ENCODE measurements at places on chromosomes 1 and 21.

- DNase-seq, result peak; percentile 4
These were observed 1.6 kb downstream of the TCEA3 start for GRCh38 chr1:23422941-23423340.

- no peak for DNase-seq
These were observed 62.6 kb upstream of the MACF1 start for GRCh38 chr1:39141925-39142324.

- no peak for DNase-seq
These were observed 74.9 kb downstream of the VWA5B1 start for GRCh38 chr1:20365421-20366055.

DNA sequence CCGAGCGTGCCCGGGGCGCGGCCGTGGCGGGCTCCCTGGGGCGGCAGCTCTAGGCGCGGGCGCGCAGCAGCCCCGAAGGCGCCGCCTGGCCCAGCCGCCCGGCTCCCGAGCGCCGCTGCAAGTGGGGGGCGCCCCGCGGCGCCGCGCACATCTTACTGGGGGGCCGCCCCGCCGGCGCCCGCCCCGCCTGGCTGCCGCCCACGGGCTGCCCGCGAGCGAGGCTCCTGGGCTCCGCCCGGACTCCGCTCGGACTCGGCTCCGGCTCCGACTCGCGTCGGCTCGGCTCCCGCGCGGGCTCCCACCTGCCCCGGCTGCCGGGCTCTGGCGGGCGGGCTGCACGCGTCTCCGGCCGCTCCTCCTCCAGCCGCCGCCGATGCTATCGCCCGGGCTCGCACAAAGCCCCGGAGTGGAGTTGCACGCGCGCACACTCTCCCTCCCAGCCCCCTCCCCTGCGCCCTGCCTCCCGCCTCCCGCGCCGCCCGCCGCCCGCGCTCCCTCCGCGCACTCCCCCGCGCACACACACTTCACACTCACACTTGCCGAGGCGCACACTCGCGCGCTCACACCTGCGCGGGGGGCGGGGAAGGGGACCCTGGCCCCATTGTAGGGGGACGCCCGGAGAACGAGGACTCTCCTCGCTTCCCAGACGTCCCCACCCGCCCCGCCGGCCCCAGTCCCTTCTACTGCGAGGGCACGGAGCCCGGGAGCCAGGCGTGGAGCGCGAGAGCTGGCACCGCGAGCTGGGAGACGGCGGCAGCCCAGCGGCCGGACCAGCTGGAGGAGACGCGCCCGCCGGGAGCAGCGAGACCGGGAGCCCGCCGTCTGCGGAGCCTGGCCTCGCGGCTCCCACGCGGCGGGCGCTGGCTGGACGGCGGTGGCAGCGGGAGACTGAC is at the start of gene GRIK3:
GRIK3 (minus strand) TSS at position 395 of the 893 bp plus-strand sequence. CDS start 407 bp downstream, outside the sequence.
- DNase-seq, result no peak

GRCh38 chr21:43933680-43934079 is 68.7 kb downstream of the AGPAT3 start:
- DNase-seq, result no peak

- DNase-seq, result peak; percentile 42
These were observed 686 bp downstream of the ARF1 start for GRCh38 chr1:228082918-228083870.

- DNase-seq, result no peak
These were observed 110.4 kb downstream of the PDE9A start for GRCh38 chr21:42763581-42764442.

- no peak for DNase-seq
These were observed 15.5 kb downstream of the SMYD3 start for GRCh38 chr1:246491551-246492053.

- peak; percentile 42 for DNase-seq
These were observed 1.6 kb upstream of the CLSTN1 start for GRCh38 chr1:9825093-9826074.

GRCh38 chr1:101739146-101739545 is 257.6 kb downstream of the OLFM3 start:
- DNase-seq, result no peak

GRCh38 chr21:43312011-43312410 is 114.9 kb downstream of the SIK1 start:
- no peak for DNase-seq

DNA sequence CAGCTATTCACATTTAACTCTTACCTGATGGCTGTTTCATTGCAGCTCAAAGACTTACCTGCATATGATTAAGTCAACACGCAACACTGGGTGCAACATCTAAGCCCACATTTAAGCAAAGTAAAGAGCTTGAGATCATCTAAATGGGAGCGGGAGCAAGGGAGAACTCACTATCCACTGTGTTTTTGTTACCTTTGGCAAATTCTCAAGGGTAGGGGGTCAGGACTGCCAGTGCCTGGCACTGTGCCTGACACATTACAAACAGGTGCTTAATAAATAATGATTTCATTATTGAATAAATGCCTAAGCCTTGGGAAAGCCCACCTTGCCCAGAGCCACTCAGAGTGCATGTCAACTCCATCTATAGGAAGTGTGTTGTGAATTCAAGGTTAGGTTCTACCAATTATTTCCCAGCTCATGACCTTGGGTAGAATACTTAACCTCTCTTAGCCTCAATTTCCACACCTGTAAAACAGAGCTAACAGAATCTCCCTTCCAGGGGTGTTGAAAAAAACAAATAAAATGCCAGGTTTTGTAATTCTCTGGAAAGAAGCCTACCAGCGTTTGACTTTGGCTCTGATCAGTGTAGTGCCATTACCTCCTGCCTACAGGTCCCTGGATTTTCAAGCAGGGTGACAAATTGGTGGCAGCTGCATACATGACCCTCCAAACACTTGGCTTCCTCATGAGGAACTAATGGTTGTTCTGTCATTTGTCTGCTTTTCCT is 109.7 kb downstream of the TGFBR3 start:
- DNase-seq, result no peak

GRCh38 chr1:20071416-20071815 is 1.4 kb downstream of the PLA2G5 start:
- no peak for DNase-seq

GRCh38 chr1:60922304-60922703 is 160.1 kb upstream of the NFIA start:
- no peak for DNase-seq

DNA sequence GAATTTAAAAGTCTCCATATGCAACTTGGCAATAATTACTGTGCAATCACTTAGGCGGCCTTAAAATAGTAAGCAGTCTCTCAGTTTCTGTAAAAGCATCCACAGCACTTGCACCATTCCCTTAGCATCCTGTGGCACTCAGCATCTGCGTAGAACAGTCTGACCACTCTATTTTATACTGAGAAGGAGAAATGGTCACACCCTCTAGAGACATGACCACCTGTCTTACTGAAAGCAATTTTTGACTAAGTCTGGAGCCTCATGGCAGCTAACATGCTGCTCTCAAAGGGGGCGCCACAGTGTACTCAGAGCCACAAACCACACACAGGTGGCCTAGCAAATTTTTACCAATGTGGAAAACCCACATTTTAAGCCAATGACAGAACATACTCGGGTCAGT is 62.0 kb downstream of the KCNK1 start:
- no peak for DNase-seq

- peak; percentile 74 for DNase-seq
These were observed 180.0 kb downstream of the ETS2 start for GRCh38 chr21:38985568-38986378.

GRCh38 chr1:213484333-213484732 is 433.3 kb downstream of the RPS6KC1 start:
- DNase-seq, result no peak

GRCh38 chr1:58748666-58749065 is 35.2 kb downstream of the JUN start:
- no peak for DNase-seq

GRCh38 chr21:46413365-46413696 is 45.4 kb upstream of the DIP2A start:
- no peak for DNase-seq

DNA sequence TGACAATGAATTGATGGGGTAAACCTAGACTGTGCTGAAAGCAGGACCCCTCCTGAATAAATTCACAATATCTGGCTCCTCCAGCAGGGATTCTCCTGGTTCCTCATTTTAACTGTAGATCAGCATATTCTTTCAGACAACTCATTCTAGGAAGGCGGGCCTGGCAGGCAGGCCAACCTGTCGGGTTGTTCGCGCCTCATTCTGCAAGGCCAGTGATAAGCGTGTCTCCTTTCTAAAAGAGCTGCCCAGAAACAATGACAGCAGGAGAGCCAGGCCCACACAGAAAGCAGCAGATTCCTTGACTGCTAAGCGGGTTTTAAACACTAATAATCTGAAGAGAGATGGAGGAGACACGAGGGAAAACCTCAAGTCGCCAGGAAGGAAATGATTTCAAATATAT is 70.0 kb downstream of the NTPCR start:
- DNase-seq, result no peak

DNA sequence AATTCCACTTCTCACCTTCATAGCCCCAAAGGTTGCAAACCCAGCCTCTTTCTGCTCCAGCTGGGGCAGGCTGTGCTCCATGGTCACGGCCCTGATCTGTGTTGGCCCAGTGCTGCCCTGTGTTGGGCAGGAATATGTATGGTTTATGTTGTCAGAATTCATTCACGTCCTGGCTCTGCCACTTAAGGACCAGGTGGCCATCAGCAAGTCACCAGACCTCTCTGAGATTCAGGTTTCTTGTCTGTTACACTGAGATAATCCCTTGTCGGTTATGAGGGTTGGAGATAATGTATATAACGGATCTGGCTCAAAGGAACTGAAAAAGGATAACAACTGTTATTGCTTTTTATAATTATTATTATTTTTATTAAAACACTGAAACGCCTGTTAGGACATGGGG is 39.1 kb upstream of the SELENON start:
- DNase-seq, result no peak
